ENCODE measurements at places on chromosomes 11 and 22.

DNA sequence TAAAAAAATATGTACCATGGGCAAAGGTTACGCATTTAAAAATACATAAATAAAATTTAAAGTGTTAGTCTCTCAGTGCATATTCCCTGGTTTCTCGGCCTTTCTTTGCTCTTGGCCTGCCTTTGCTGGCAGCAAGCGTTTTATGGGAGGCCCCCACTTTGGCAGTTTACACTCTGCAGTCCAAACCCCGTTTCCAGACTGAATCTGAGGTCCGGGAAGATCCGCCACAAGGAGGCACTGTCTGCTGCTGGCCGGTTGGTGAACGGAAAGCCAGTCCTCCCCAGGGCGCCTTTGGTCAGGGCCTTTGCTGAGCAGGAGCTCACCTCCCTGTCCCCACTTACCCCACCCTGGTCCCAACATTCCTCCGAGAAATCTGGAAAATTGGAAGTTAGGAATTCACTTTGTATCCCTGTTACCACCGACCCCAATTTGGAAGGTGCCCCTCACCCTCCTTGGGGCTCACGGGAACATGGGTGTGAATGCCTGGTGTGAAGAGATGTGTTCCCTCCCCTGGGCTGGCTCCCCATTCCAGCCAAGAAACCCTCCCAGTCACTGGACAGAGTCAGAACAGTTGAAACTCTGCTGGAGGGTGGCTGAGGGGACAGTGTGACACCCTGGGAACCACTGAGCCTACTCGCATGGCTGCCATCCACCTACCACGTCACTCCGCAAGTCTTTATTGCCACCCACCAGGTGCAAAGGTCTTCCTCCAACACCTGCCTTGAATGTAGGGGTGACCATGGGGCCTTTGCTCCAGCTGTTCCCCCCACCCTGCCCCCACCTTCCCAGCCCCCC lies 9.4 kb upstream of the SF1 start:
- no peak for DNase-seq

- DNase-seq: no peak
Observed at GRCh38 chr11:63549411-63549810, 12.8 kb downstream of the PLAAT4 start.

- no peak for DNase-seq
Observed at GRCh38 chr11:59273373-59273841, 60.7 kb upstream of the MPEG1 start.

DNA sequence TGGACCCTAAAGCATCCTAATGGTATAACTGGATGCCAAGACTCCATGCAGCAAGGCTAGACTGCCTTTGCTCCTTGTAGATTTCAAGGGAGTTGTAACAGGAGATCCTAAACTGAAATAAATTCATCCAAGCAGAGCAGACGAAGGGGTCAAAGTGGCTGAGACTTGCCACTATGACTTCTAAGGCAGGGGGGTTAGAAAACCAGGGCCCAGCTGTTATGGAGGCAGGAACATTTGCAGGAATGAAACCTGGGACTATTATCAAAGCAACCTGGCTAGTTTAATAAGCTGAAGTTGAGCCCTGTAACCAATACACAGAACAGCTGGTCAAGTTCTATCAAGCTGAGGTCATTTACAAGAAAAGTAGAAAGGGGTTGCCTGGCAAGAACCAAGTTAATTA lies 122.2 kb upstream of the TRPC6 start:
- no peak for DNase-seq

DNA sequence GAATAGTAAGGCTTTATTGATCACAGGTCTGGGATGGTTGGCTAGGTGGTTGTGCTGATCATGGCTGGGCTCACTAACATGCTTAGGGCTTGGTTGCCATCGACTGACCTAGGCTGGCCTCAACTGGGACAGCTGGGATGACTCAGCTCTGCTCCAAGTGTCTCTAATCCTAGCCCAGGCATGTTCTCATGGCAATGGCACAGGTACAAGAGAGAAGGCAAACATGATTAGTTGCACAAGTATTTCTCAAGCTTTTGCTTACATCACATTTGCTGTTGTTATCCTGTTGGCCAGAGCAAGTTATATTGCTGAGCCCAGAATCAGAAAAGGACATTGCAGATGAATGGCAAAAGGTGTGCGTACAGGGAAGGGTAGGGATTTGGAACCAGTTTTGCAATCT lies 68.5 kb upstream of the SLC35C1 start:
- DNase-seq: no peak

GRCh38 chr22:25192406-25192805 lies 7.3 kb upstream of the CRYBB3 start:
- DNase-seq: no peak

GRCh38 chr11:2890466-2891294 lies 5.1 kb upstream of the CDKN1C start:
- DNase-seq: no peak

DNA sequence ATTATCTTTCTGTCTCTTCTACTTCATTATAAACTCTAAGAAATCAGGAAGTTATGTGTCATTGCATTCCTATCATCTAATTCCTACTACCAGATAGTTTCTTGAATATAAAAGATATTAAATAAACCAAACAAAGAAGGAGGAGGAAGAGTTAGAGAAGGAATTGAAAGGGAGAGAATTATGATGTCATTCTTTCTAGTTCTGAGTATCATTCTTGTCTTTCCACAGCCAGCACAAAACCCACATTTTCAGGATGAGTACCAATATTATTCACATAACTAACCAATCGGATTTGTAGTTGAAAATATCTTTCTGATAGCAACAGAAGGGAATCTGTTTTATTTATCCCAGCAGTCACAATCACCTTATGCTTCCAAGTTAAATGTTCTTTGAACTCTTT lies 13.3 kb downstream of the MS4A13 start:
- no peak for DNase-seq

DNA sequence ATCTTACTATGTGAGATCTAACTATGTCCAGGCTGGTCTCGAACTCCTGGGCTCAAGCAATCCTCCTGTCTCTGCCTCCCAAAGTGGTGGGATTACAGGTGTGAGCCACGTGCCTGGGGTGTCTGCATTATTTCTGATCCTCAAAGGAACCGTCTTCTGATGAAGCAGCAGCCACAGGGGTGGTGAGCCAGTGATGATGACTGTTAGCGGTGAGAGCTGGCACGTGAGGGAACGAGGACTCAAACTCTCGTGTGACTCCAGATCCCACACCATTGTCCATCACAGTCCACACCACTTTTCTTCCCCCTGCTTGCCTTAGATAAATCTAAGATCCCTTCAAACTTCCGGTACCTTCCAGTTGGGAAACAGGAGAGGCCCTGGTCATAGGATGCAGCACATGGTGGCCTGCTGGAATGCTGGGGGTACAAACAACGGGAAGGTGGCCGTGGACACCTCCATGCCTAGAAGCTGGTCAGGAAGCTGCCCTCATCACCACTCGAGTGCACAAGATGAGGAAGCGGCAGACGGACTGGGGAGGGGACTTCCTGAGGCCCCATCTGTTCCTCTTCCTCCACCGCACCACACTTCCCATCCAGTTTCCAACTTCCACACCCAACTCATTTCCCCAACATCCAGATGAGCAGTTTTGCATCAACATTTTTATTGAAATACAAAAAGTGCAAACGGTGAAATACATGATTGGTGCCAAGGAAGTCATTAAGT lies 23.8 kb downstream of the ARHGAP1 start:
- DNase-seq: no peak

DNA sequence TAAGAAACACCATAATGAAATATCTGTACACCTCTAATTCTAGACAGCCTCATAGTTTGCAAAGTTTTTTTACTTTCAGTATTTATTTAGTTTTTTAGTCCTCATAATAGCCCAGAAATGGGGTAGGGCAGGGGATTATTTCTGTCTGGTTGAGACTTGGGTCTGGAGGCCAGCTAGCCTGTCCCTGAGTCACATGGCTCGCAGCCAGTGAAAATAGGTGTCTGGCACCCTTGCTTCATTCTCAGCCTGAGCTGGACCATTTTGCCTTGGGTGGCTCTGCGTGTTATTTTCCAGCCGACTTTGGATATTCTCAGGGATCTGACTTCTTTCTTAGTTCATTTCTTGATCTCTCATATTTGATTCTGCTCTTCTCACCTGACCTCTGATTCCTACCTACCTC lies 123.9 kb upstream of the NARS2 start:
- no peak for DNase-seq

DNA sequence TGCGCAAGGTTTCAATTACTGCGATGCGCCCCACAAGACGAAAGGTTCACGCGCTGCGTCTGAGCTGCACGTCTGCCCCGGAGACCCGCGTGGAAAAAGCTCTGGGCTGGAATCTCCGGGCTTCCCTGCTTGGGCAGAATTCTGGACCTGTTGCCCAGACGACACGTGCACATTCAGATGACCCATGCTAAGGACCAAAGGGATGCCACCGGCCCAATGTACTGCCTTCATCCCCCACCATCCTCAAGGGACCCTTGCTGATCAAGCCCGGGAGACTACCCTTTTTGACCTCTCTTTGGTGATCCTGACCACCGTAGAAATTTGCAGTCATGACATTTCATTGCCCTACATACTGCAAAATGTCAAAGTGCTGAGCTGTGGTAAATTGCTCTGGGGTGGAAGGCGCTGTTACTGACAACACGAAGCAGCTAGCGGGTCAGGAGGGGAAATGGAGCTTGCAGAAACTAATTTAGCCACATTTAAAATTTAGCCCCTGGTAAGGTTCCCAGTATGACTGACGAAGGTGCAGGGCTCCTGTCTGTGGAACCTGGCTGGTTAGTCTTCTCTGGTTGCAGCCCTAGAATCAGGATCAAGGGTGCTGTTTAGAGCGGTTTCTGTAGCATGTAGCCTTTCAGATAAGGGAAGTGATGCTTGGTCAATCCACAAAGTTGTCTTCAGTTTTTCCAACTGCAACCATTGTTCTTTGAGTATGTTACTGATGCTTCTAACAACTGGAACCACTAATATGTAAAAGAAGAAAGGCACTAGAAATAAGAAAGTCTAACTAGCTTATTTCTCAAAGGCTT lies 81.9 kb downstream of the PRR5L start:
- no peak for DNase-seq

GRCh38 chr11:127037596-127037995 lies 37.0 kb upstream of the KIRREL3 start:
- no peak for DNase-seq

DNA sequence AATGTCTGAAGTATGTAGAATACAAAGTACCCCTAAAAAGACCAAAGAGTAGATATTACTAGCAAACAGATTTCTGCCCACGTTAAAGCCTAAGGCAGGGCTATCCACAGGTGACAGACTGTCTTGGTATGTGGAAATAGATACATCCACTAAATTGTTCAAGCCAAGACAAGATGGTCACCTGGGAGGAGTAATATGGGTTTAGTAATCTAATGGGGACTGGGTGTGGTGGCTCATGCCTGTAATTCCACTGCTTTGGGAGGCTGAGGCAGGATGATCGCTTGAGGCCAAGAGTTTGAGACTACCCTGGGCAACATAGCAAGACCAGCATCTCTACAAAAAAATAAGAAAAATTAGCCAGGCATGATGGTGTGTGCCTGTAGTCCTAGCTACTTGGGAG lies 7.5 kb downstream of the SGSM3 start:
- DNase-seq: no peak

DNA sequence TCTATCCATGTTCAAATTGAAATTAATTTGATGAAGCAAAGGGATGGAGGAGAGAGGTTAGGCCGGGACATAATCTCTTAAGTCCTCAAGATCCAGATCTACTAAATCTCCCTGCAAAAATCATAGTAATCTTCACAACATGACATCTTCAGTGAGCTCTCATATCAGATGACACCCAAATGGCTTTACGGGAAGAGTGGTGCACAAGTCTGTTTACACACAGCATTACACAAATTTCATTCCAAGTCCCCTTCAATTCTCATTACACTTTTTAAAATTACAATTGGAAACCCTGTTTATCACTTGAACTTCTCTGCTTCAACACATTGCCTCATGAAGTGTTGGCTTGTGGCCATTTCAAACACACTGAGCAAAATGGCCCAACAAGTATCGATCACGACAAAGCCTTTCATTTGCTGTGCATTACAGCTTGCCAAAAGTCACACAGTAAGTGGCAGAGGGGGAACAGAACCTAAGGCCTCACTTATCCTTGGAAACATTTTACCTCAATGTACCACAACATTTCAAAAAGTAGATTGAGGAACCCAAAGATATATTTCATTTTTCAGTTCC lies 17.9 kb upstream of the TPH1 start:
- no peak for DNase-seq

- peak; percentile 42 for DNase-seq
Observed at GRCh38 chr11:43579171-43579918, 101.2 kb upstream of the HSD17B12 start.

DNA sequence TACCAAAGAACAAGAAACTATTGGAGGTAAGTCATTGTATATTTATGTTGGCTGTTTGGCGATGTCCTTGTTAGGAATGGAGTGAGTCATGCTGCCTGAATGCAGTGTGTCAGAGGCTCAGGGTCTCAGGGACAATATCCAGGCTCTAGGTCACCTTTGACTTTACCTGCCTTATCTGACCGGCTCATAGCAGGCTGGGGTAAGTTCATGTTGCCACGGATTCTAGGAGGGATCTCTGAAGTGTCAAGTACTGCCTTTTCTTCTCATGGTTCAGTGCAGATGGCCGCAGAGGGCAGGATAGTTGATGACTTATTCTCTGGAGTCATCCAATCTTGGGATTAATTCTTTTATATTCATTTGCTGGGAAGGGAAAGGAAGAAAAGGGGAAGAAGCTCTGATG lies 53.2 kb downstream of the SPON1 start:
- no peak for DNase-seq

DNA sequence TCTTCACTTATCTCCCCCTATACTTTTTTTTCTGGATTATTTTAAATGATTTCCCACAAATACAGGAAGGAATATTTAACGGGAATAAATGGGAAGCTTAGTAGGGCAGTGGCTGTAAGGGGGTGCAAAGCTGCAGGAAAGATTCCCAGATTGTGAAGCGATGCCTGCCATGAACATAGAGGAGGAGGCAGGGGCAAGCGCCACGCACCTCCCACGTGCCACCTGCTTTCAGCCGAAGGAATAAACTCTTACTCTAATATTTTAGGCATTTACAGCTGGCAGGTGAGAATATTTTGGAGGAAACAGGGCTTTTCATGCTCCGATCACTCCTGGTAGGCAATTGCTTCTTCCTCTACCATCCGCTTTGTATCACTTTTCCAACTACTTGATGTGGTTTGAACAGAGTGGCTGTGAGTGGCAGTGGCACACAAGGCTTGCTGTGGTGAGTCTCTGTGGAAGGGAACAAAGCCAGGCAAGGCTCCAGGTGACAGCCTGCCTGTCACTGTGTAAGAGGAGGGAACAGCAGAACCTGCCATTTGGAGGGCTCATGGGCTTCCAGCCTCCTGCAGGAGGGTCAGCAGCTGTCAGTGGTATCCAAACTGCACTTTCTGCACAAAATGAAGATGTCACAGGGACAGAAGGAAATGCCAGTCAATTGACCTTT lies 54.5 kb upstream of the PLET1 start:
- DNase-seq: no peak

GRCh38 chr11:16418428-16419097 lies 62.2 kb upstream of the SOX6 start:
- no peak for DNase-seq

DNA sequence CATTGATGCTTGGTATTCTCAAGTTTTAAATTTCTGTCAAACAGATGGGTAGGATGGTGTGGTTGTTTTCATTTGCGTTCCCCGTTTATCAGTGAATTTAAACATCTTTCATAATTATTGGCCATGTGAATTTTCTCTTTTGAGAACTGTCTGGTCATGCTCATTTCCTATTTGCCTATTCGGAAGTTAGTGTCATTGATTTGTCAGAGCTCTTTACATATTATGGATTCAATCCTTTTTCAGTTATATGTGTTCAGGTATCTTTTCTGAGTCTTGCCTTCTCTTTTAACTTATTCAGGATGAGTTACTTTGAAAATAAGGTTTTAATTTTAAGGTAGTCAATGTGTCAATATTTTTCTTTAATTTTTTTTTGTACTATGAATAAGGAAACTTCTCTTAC lies 315.7 kb downstream of the MN1 start:
- no peak for DNase-seq

All from stimulated activated CD8-positive, alpha-beta memory T cell treated with anti-CD3 and anti-CD28 coated beads, Interleukin-2, amount 100 ng/mL, for 48 hours (primary cell).